ENCODE measurements at places on chromosomes 13 and 19. TPM values are rescaled to one million over a fixed set of nuclear protein-coding genes. Genes with fewer than 3 reads are reported as not detected.

DNA sequence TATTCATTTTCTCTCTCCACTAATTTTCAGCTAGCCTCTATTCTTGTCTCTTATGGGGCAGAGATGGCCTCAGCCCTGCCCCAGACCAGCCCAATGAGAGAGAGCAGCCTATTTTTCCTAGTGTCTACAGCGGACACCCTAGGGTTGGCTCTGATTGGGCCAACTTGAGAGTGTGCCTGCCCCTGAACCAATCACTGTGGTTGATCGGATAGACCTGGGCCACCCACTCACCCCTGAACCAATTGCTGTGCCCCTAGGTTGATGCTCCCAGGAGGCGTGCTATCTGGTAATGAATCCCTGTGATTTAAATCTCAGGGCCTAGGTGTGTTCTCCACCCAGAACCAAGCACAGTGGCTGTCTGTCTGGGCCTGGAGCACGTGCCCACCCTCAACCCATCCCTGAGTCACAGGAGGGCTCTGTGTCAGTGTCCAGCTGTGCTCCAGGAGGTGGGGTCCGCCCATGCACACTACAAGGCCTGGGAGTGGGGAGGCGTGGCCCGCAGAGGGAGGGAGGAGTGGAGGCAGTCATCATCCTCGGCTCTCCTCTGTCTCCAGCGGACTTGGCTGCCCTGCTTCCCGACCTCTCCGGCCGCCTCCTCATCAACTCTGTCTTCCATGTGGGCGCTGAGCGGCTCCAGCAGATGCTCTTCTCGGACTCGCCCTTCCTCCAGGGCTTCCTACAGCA is 14.9 kb upstream of the SCN1B start:
- peak; percentile 64 for DNase-seq

- DNase-seq, result no peak
Measured at GRCh38 chr19:18091217-18091608, 4.5 kb upstream of the IL12RB1 start.

DNA sequence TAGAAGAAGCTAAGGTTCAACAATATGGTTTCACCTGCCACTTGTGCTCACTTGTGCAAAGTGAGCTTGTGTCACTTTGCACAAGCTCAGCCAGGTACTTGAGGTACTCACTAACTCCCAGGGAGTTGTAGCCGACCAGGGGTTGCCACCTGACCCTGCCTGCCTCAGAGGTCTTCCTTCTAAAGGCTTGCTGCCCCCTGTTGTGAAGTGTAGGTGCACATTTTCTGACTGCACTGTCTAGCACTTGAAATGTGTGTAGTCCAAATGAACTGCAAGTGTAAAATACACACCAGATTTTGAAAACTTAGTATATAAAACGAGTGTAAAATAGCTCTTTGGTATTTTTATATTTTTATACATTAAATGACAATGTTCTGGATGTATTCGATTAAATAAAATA is 230.8 kb downstream of the DLEU7 start:
- no peak for DNase-seq

DNA sequence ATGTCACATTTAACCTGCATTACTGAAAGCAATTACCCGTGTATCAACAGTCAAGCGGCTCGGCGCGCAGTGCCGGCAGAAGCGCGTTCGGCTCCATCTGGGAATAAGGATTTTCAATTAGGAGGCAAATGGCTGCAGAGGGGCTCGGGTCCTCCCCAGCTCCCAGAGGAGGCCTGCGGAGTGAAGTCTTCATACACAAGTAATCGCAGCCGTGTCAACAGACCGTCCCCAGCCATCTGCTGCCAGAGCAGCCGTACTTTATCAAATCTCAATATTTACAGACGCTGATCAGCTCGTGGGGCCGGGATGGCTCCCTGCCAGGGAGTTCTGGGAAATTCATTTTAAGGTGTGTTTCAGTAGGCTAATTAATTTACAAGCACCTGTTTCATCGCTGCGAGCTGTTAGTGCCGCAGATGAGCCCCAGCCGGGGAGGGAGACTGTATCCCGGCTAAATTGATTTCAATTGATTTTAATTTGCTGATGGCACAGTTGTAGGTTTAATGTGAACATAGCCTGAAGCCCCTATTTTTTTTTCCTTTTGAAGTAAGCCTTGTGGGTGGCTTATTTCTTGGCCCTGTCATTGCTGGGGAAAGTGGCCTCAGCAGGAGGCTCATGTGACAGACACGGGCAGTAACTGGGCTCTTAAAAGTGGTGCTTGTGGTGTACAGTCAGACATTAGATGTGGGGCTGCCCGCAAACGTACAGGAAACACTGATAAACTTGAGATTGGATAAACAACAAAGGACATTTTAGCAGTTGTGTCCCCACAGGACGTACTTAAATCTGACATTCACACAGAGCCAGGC is 252.7 kb downstream of the TEX29 start:
- DNase-seq, result no peak

NKPD1 gene
- 0.09 TPM for polyA plus RNA-seq

B3GNT3 gene
- not detected for polyA plus RNA-seq

MEDAG gene
- 0.32 TPM for polyA plus RNA-seq

ZNF66 gene
- polyA plus RNA-seq, result 0.55 TPM

DNA sequence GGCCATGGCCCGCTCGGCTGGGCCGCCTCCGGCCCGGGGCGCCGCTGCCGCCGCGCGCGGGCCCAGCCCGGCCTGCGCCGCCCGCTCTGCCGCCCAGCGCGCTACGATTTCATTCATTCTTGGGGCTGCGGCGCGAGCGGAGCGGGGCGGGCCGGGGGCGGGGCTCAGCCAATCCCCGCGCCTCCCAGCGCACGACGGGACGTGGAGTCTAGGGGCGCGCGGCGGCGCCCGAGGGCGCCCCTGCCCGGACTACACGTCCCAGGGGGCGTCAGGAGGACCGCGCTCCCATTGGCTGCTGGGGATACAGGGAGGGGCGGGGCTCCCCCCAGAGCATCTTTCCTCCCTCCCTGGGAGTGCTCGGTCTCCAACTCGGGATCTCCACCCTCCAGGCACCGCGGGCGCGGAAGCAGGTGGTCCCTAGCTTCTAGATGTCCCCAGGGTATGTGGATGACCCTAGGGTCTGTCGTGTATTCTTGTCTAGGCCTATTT is 5.6 kb upstream of the DPF1 start:
- peak; percentile 91 for DNase-seq

DNA sequence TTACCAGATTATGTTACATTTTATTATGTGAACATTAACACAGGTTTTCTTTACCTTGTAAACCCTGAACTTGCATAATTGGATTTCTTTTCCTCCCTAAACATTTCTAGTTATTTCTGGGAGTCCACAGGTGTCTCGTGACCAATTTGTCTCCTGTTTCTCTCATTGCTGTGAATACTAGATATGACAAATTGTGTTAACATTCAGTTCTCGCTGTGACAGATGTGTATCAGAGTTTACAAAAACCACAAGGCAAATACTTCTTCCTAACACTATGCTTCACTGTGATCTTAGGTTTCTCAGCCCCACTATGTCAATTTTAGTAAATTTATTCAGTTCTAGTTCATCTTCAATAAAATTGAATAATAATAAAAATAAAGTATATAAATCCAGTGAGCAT is 1554.9 kb downstream of the EFNB2 start:
- DNase-seq, result no peak

IFI30 gene
- polyA plus RNA-seq, result 2.3 TPM

DNA sequence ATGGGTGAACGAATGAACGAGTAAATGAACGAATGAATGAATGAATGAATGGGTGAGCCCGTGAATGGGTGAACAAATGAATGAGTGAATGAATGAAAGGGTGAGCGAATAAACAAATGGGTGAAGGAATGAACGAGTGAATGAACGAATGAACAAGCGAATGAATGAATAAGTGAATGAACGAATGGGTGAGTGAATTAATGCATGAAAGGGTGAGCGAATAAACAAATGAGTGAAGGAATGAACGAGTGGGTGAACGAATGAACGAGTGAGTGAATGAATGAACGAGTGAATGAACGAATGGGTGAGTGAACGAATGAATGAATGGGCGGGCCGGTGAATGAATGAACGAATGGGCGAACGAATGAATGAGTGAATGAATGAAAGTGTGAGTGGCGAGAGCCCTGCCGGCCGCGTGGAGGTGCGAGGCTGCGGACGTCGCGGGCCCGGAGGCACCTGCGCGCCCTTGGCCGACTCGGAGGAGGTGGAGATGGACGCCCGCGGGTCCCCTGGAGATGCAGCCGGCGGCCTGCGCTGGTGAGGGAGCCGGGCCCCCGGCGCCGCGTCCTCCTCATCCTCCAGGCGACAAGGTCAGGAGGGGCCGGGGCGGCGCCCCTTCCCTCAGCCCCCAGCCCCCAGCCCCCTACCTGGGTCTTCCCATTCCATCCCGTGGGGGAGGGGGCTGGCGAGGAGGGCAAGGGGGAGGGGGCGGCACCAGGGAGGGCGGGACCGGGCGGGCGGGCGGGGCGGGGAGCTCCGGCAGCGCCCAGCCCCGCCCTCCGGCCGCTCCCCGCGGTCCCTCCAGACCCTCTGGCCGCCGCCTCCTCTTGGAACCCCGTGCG is 15.4 kb downstream of the ANKRD24 start:
- DNase-seq, result no peak

DNA sequence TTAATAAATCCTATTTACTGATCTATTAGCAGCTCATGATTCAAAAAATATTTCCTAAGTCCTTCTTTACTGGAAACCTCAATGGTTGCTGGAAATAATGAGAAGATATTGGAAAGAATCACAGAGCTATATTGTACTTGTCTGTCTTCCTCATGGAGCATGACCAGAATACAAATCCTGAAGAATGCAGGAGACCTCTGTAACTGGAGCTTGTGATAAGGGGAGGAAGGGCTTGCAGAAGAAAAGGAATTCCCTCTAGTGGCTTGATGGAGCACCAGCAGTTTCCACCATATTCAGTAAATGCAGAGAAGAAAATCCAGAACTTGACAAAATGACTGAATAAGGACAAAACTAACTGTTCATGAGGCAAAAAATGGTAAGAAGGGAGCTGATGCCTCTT is 1333.1 kb downstream of the EFNB2 start:
- peak; percentile 47 for DNase-seq

DNA sequence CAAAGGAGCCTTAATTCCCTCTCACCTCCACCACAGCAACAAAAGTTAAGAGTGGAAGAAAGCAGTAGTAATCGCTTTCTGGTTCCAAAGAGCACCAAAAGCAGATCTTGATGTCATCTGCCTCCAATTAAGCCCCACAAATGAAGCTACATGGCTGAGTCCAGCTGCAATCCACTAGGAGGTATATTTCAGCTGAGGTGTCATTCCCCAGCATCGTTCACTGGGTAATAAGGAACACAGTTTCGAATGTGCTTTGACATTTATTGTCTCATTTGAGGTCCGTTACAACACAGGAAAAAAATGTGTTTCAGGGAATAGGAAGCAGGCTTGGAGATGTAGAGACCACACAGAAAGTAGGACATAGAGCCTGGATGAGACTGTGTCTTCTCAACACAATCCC is 190.4 kb downstream of the DCLK1 start:
- no peak for DNase-seq

NCAN gene
- not detected for polyA plus RNA-seq

FLT3LG gene
- polyA plus RNA-seq, result 10.2 TPM

DNA sequence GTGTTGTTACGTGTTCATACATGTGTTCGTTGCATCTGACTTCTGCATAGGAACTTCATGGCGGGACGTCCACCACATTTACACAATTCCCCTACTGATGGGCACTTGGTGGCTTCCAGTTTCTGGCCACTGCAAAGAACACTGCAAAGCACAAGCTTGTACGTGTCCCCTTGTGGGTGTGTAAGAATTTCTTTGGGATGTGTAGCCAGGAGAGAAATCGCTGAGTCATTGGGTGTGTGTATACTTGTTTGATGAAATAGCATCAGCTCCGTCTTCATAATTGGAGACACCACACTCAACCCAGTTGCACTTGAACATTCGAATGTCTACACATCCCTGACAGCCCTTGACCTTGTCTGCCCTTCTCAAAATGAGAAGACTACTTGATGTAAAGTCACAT is 19.2 kb downstream of the KLK5 start:
- peak; percentile 24 for DNase-seq

ZNF628 gene
- polyA plus RNA-seq, result 1.9 TPM

DNA sequence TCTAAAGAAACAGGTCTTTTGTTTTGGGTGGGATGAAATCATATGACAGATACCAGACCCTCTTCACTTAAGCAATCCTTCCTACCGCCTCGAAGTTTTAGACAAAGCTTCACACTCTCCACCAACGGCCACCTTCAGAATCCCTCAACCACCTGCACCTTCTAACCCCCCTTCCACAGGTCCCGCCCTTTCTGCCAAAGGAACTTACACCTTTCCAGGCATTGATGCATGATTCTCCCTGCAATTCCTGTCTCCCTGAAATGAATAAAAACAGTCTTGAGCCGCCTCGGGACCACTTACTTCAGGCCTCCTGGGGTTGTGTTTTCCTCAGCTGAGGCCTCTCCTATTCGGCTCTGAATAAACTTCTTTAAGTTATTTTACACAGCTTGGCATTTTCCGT is 859 bp downstream of the ZNF433 start:
- no peak for DNase-seq

- DNase-seq, result no peak
Measured at GRCh38 chr13:33764716-33765115, 53.2 kb upstream of the RFC3 start.

DNA sequence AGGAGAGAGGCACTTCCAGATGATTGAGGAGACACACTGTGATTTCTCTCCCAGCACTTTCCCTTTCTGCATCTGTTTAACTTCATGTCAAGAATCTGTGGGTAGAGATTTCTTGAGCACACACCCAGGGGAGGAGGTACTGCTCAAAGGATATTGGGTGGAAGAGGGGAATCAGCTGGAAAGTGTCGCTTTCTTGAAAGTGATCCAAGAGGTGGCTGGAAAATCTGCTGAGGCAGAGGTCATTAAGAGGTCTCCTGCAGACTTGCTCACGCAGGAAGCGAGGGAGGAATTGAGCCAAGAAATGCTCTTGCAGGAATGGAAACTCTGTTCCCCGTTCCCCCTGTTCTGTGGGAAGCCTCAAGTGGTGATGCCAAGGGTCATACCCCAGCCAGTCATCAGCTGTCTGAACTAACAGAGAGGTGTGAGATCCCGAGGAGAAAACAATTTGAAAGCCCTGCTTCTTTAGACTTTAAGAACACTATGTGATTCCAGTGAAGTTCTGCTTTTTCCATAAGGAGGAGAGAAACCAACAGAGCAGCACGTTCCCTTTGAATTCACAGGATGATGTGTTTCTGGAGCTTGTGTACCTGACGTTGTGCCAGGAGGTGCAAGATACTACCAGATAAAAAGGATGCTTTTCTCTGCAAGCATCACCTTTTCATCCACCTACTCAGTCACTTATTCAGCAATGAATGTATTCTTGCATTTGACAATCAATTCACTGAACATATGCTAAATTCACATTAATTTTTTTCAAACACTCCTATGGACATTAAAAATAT is 163.4 kb upstream of the GPR12 start:
- DNase-seq, result peak; percentile 34

Data from IMR-90 (cell line).